ENCODE measurements at places on chromosomes 12 and 14. TPM values are rescaled to one million over a fixed set of nuclear protein-coding genes. Genes with fewer than 3 reads are reported as not detected.

Gene CPNE6
- 0.18 TPM for polyA plus RNA-seq

Gene STAB2
- 1.9 TPM for polyA plus RNA-seq

- no peak for DNase-seq
Observed at GRCh38 chr12:117228239-117228638, 38.0 kb upstream of the FBXO21 start.

DNA sequence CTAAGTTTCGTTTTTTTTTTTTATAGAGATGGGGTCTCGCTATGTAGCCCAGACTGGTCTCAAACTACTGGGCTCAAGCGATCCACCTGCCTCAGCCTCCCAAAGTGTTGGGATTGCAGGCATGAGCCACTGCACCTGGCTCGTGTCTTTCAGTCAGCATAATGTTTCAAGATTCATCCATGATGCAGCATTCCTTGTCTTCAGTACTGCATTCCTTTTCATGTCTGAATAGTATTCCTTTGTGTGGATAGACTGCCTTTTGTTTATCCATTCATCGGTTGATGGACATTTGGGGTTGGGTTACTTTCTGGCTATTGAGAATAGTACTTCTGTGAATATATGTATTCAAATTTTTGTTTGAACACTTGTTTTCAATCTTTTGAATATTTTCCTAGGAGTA, 37.4 kb downstream of the HCAR2 start:
- DNase-seq = no peak

Gene NKX2-1
- not detected for polyA plus RNA-seq

Gene MYO1H
- polyA plus RNA-seq = 1.7 TPM

- no peak for DNase-seq
Observed at GRCh38 chr12:44571006-44571550, 305.0 kb downstream of the NELL2 start.

- DNase-seq = peak; percentile 65
Observed at GRCh38 chr12:27779920-27780611, at the start of the genes KLHL42 and MANSC4. TSS of gene KLHL42 (plus strand) at chr12:27780233. CDS start at chr12:27780331, 98 bp downstream. TSS of gene MANSC4 (minus strand) at chr12:27780236. CDS start at chr12:27771276, 8,960 bp downstream.

- no peak for DNase-seq
Observed at GRCh38 chr12:80714055-80714454, 2.7 kb upstream of the MYF5 start.

DNA sequence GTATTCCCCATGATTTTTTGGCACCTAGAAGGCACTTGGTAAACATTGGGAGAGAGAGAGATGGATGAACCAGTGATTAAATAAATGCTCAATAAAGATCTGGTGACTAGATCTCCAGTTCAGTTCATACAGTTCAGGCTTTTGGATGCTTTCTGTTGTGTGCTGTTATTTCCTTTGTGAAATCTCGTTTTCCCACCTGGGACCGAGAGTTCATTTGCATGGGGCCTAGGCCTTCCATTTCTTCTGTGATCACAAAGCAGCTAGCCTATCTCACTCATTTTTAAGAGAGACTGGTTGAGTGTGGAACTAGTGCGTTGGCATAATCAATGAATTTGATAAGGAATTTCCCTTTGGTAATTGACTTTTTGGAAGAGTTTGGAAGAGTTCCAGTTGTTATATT, 104.0 kb downstream of the VRK1 start:
- no peak for DNase-seq

Gene SBNO1
- 38.8 TPM for polyA plus RNA-seq

DNA sequence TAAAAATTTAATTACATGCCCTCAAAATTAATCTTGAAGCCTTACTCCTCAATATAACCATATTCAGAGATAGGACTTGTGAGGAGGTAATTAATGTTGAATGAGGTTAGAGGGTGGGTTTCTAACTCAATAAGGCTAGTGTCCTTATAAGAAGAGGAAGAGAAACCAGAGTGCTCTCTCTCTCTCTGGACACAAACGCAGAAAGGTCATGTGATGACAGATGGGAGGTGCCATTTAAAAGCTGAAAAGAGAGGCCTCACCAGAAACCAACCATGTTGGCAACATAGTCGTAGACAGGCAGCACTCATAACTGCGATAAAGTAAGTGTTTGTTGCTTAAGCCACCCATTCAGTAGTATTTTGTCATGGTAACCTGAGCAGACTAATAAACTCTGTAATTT, 378.5 kb upstream of the LMO3 start:
- DNase-seq = no peak

DNA sequence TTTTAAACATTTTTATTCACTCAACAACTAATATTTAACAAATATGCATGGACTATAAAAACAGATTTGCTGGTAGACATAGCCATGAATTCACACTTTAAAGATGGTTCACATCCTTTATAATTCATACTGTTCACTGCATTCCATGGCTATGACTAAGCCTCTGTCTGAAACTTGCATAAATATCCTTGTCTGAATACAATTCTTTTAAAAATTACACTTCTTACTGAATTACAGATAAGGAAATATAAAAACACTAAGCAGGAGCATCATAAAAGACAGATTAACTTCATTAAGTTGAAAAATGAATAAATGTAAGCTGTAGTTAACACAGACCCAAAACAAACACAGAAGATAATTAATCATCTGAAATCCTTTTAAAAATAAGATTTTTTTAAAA, 53.8 kb downstream of the GXYLT1 start:
- no peak for DNase-seq

Gene KRT82
- not detected for polyA plus RNA-seq

DNA sequence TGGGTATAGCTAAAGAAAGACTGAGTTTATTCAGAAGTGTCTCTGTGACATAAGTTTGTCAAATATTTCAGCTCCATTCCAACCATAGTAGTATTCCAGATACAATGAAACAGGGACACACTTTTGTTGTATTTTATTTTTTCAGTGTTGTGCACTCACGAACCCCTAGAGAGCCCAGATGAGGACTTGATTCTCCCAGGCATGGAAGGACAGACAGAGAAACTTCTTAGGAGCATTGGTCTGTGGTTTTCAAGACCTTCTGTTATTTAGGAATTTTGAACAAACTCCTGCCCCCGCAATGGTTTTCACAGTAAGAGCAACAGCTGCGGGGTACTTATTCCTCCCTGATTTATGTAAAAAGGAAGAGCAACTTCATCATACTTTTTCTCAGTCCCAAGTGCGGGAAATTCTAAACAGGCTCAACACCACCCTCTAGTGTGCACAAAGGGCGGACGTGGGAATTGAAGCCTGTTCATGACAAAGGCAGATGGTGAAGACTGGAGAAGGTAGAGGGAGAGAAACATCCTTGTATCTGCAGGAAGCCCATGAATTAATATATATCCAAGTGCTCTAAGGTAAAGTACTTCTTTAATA, 147.6 kb downstream of the PAH start:
- peak; percentile 73 for DNase-seq

GRCh38 chr12:96044017-96044942, 8.9 kb upstream of the LTA4H start:
- DNase-seq = no peak

DNA sequence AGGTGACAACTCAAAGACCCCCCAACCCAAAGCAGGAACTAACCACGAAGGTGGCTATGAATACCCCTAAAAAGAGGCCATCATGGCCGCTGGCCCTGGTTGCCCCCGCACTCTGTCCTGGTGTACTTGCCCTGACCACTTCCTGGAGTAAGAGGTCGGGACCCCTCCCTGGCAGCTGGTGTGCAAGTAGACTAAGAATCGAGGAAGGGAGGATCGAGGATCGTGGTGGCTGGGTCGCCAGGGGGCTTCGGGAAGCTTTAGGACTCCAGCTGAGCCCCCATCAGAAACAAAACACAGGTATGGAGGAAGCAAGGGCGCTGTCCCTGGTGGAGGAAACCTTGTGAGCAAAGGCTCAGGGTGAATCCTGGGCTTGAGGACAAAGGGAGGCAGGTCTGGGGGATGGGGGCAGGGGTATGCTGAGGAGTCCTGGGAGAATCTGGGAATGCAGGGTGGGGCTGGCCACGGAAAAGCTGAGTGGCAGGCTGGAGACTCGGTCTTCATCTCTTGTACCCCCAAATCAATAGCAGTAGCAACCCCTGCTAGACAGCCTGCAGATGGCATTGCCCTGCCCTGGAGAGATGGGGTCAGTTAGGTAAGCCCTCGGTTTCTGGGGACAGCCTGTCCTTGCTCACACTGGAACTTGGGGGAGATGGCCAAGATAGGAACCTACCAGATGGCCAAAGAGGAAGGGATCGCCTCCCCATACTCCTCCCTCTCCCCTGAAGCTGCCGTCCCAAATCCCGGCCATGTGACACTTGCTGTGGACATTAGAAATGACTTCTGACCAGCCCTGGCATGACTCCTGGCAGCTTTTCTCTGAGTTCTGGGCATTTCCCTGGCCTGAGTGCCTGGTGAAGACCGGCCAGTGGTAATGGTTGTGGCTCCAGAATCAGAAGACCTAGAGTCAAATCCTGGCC, 45.3 kb upstream of the ESRRB start:
- DNase-seq = no peak

GRCh38 chr14:55976219-55976618, 142.0 kb upstream of the PELI2 start:
- DNase-seq = no peak

Gene MDGA2
- 2.1 TPM for polyA plus RNA-seq

DNA sequence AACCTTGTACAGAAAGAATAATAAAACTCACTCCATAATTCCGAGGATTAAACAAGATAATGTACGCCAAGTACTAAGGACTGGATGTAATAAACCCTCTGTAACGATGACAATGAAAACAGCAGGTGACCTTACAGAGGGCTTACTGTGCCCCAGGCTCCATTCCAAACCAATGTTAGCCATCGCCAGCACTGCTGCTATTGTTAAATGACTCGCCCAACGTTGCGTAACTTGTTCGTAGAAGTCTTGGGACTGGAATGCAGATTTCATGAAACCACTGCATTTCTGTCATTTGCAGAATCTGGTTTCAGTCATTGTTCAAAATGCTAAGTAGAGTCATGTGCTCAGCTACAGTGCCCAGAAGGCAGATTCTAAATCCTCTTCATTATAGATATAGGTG, 728 bp upstream of the STON2 start:
- DNase-seq = no peak

Gene SLC39A2
- polyA plus RNA-seq = 1.3 TPM

- DNase-seq = no peak
Observed at GRCh38 chr14:104470588-104470987, 109.0 kb upstream of the C14orf180 start.

- no peak for DNase-seq
Observed at GRCh38 chr12:64008596-64008995, 164.1 kb downstream of the SRGAP1 start.

Gene SMCO3
- 2.1 TPM for polyA plus RNA-seq

Gene KCNC2
- 0.55 TPM for polyA plus RNA-seq

- no peak for DNase-seq
Observed at GRCh38 chr14:73662487-73662943, 17.7 kb downstream of the DNAL1 start.

Gene TTLL5
- polyA plus RNA-seq = 37.0 TPM

Gene CLEC4C
- 0.23 TPM for polyA plus RNA-seq

Gene FOXJ2
- 25.9 TPM for polyA plus RNA-seq

DNA sequence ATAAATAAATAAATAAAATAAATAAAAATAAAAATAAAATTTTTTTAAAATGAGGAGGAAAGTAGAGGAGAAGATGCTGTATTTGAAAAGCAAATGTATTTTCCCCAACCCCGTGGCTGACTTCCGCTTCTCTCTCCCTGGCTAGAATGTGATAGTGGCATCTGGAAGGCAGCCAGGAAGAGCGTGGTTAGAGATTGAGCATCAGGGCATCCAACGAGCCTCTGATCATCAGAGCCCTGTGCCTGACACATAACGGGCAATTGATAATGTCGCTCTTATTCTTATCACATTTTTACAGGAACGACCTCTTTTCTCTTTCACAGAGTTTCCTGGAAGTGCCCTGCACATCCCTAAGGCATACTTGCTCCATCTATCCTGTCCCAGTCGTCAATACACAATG, 496.9 kb upstream of the TMEM132C start:
- DNase-seq = no peak

- DNase-seq = no peak
Observed at GRCh38 chr14:23613242-23614070, 22.7 kb upstream of the DHRS2 start.

Gene NGB
- polyA plus RNA-seq = not detected

Gene APOF
- 0.08 TPM for polyA plus RNA-seq

- peak; percentile 21 for DNase-seq
Observed at GRCh38 chr12:62632411-62632918, 165.8 kb downstream of the MON2 start.

DNA sequence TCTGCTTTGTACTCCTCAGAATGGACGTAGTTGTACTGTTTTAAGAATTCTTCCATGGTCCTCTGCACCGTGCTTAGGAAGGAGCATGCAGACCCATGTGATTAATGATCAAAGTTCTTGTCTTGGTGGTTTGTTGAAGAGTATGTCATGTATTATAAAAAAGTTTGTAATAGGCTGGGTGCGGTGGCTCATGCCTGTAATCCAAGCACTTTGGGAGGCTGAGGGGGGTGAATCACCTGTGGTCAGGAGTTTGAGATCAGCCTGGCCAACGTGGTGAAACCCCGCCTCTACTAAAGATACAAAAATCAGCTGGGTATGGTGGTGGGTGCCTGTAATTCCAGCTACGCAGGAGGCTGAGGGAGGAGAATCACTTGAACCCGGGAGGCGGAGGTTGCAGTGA, 61.8 kb upstream of the RTL1 start:
- DNase-seq = no peak

- no peak for DNase-seq
Observed at GRCh38 chr12:51886021-51886710, 1.7 kb upstream of the ANKRD33 start.

GRCh38 chr14:36319899-36320199, 588 bp downstream of the MBIP start:
- DNase-seq = no peak

Gene IRAK4
- polyA plus RNA-seq = 22.4 TPM
